ENCODE measurements at places on chromosomes 5 and 9. TPM values are rescaled to one million over a fixed set of nuclear protein-coding genes. Genes with fewer than 3 reads are reported as not detected.
A peak's percentile ranks its signal among the peaks of the same experiment; 100 is the strongest.

NKD2 gene
- total RNA-seq = 0.27 TPM

SLC34A3 gene
- not detected for total RNA-seq

CBY3 gene
- not detected for total RNA-seq

C5orf58 gene
- not detected for total RNA-seq

CTSV gene
- 3.0 TPM for total RNA-seq

PCDHA9 gene
- not detected for total RNA-seq

TAS2R1 gene
- total RNA-seq = not detected

DNA sequence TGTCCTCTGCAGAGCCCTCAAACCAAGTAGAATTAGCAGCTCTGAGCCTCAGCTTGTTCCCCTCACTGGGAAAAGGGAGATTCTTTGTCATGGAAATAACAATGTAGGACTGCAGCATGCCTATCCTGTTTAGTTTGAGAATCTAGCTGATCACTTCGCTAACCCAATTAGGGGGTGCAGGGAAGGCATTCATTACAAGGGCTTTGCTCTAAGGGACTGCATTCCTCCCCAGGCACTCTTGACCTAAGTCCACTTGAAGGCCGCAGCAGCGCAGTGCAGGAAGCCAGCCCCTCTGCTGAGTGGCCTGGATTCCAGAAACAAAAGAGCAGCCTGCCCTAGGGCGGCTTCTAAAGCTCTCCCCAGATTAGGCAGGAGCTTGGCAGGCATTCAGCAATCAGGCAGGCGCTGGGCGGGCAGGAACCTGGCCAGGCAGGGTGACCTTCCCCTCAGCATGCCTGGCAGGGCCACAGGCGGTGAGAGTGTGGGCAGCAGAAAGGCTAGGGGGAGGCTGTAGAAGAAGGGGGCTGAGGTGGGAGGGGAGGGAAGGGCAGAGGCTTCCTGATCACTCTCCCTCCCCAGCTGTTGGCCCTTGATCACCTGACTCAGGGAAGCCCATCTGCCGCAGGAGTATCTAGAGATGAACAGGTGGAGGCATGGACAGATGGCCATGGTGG is 24.8 kb downstream of the CCNJL start:
- DNase-seq = no peak

- no peak for DNase-seq
Measured at GRCh38 chr5:133848341-133848811, 120.0 kb downstream of the C5orf15 start.

GRCh38 chr5:121816164-121816563 is 35.5 kb upstream of the FTMT start:
- DNase-seq = no peak

GRCh38 chr5:72352616-72353015 is 32.4 kb downstream of the PTCD2 start:
- DNase-seq = no peak

DNA sequence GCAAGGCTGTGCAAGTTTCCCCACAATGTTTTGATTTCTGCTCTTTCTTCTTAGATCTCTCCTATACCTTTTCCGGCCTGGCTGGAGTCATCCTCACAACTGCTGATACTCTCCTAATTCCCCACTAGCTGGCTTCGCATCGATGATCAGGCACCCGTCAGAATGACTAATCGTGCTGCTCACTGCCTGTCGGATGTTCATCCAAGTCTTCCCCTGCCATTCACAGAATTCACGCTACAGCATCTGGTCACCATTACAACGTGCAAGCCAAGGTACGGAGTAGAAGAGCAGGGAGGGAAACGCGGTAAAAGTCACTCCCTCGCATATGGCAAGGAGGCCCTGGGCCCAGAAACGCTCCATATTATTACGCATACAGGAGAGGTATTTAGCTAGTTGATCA is 35.1 kb downstream of the CDH10 start:
- peak; percentile 72 for DNase-seq

DNA sequence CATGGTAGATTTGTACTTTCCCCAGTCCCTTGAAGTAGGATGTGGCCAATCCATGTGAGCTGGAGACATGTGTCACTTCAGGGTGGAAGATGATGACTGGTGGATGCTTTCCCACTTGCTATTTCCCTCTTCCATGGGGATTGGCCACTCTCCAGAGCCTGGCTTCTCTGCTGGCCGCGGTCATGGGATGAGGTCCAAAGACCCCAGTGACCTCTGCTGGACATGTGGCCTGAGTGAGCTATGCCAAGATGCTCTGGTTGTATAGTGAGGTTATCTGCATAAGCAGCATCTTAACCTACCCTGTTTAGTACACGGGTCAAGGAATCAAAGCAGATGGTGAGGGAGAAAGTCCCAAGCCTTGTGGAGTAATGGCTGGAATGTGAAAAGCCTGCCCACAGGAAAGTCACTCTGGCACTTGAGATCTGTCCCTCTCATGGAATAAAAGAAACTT is 47.1 kb downstream of the SH3PXD2B start:
- DNase-seq = no peak

- no peak for DNase-seq
Measured at GRCh38 chr9:108162664-108163063, 673.1 kb upstream of the KLF4 start.

DNA sequence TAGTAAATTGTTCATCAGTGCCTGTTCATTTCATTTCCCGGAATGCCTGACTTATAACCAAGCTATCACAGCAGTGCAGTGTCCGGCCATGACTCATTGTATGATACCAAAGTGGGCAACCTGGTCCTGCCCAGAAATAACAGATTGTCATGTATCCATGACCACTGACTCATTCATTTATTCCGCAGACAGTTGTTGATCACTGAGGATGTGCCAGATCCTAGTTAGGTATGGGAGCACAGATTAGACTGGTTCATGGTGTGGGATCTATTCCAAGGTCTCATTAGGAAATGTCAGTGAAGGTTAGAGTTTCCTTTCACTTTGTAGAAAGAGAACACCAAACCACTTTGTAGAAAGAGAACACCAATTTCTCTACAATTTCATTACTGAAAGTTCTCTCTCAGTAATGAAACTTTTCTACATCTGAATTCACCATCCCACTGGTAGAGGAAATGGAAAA is 8.7 kb downstream of the NREP start:
- DNase-seq = peak; percentile 65

GRCh38 chr9:27047136-27047535 is 41.7 kb upstream of the LRRC19 start:
- DNase-seq = no peak

DNA sequence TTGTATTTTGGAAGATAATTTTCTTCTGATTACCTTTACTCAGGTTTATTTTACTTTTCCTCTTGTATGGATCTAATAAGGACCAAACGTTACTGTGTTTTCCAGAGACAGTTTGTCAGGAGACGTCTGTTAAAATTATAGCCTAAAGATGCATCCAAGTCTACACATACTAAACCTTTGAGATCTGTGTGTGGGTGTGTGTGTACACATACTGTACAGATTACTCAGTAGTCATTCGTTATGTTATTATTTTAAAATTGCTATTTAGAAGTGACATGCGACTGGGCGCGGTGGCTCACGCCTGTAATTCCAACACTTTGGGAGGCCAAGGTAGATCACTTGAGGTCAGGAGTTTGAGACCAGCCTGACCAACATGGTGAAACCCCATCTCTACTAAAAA is 51.6 kb upstream of the CNTLN start:
- no peak for DNase-seq

DNA sequence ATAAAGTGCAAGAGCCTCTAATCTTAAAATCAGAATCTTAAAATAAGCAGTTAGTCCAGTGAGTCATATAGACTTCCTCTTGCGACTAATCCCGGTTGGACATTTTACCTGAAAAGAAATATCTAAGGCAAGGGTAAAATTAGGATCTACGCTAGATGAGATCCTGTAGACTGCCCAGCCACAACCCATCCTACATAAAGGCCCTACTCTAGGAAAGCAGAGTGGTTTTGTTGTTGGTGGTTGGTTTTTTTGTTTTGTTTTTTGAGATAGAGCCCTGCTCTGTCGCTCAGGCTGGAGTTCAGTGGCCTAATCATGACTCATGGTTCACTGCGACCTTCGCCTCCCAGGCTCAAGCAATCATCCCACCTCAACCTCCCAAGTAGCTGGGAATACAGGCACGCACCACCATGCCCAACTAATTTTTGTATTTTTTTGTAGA is 6.9 kb downstream of the TSC1 start:
- no peak for DNase-seq

DNA sequence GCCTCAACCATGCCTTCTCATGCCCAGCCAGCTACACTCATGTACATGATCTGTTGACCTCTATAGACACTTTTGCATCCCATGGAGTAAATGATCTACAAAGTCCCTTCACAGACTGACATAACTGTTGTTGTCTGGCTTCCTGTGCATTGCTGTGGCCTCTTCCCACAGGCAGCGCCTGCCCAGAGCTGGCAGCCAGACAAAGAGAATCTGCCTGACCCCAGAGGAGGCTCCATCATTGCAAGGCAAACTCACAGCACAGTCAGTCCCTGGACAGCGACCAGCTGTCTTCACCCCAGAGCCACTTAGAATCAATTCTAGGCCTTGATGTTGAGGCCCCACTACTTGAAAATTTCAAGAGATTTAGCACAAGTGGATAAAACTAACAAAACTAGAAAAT is 65.5 kb downstream of the INSYN2B start:
- DNase-seq = no peak

DNA sequence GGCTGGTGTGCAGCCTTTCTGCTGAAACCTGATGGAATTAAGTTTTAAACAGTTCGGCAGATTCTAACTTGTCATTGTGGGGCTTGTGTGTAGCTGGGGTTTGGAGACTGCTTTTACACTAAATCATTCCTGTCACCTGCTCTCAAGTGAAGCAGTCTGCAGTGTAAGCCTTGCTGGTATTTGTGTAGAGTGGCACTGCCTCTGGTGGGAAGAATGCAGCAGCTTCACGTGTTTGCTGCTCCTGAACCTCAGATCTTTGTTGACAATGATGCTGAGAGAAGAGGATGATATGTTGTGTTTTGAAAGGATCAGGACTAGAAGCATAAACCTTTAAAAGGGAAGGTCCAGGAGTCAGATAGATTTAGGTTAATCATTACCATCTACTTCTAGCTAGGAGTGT is 88.1 kb downstream of the KDM4C start:
- peak; percentile 52 for DNase-seq

DNA sequence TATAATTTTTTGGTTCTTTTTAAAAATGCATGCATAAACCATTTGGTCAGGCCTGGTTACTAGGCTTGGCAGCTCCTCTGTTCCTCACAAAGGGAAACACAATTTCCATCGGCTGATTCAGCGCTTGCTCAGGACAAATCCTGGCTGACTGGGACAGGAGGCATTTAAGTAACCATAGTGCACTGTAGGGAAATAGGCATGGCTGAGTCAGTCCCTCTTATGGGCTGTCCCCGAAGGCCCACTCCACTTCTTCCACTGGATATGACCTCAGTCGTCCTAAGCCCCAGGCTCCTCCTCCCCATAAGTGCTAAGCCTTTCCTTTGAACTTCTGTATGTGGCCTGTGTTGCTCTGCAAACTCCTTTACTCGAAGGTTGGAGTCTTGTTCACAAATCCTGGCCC is 71.2 kb upstream of the GLIS3 start:
- DNase-seq = peak; percentile 10

GRCh38 chr9:78023003-78023741 is 8.4 kb downstream of the GNAQ start:
- peak; percentile 93 for DNase-seq

DNA sequence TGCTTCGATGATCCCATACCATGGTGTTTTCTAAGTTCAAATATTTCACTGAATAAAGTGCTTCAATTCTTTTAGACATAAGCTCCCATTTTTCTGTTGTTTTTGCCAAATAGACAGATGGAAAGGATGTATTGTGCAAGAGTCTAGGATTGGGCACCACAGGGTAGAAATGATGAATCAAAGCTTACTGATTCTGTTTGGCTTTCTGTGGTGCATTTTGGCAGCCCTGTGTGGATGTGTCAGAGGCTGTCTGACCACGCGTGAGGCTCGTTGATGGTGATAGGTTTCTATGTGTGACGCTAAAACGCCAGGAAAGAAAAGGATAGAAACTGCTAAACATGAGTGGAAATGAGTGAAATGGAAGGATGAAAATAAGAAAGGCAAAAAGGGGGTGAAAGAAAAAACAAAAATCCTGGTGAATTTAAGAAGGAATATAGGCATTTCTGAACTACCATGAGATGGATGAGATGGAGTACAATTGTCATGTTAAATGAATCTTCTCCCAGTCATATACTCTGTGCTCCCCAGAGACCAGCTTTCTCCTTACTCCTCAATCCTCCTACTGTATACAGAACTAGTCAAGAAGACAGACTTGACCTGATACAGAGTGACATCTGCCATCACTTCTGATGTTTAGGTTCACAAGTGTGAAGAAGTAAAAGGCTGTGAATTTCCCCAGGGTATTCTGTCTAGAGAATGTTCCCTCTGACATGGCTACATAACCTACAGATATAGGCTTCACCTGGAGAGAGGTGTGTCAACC is 54.4 kb downstream of the ANKH start:
- no peak for DNase-seq

DNA sequence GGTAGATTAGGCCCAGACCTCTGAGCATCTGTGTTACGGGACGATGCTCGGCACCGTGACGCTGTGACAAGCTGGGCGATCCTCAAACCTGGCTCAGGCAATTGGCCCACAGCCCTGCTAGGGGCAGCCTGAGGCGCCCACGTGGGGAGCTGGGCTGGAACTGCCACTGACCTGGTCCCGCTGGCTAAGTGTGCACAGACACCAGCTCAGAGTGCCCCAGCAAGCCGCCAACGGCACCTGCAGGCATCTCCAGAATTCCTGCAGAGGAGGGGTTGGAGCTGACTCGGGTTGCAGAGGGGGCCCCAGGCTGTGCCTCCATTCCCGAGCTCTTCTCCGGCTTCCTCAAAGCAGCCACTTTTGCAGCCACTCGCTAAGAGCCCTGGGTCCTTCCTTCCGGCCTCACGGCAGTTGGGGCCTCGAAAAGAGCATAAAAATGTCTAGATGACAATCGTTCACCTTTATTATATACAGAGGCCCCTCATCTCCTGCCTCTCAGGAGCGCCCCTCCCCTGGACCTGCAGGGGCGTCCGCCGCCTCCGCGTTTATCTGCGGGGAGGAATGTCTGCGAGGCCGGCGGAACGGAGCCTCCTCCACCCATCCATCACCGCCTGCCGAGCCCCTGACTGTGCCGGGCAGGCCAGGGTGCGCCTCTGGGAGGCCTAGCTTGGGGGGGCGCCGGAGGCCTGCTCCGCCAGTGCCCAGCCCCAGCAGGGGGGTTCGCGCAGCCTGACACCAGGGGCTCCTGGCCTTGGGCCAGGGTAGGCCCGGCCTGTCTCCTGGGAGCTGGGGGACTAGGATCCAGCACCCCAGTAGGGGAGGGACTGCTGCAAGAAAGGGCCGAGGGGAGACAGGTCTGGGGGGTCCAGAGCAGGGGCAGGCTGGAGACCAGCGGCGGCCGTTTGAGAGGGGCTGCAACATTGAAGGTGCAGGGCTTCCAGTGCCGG is 144.9 kb downstream of the BARX1 start:
- DNase-seq = no peak
